ENCODE measurements at places on chromosomes 13 and 19.

- DNase-seq, result no peak
Measured at GRCh38 chr13:99225078-99225477, 24.4 kb downstream of the UBAC2 start.

- no peak for DNase-seq
Measured at GRCh38 chr13:34066344-34066743, 248.4 kb downstream of the RFC3 start.

DNA sequence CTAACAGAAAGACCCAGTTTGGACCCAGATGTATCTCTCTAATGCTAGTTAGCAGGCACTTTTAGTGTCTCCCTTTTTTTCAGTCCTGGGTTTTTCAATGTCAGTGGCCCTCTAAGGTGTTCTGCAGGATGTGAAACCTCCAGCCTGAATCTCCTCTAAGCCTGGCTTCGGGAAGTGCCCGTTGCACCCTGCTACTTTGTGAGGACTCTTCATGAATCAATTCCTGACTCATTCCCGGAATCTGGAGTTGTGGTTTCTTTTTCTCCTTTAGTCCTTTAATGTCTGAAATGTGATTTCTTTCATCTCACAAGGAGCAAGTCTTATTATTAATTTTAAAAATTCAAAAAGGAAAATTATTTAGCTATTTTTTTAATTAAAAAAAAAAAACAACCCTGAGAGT is 116.0 kb downstream of the ZNF536 start:
- no peak for DNase-seq

DNA sequence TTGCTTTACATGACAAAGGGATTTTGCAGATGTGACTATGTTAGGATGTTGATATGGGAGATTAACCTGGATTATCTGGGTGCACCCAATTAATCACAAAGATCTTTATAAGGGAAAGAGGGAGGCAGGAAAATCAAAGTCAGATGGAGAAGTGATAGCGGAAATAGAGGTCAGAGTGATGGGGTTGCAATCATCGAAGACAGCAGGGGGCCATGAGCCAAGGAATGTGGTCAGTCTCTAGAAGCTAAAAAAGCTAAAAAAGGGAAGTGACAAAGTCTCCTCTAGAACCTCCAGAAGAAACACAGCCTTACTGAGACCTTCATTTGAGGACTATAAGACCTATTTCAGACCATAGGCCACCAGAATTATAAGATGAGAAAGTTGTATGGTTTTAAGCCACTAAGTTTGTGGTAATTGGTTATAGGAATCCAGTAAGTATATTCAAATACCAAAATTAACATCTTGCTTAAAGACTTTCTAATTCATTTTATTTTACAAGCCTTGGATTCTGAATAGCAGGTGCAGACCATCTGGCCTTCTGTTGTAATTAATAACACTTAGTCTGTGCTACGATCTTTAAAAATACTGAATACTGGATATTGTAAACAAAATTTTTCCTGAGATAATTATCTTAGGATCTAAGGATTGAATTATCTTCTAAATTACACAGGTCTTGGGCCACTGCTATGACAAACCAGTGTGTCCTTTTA is 493.4 kb upstream of the PCDH20 start:
- DNase-seq, result no peak

- no peak for DNase-seq
Measured at GRCh38 chr13:40343550-40344269, 322.7 kb downstream of the FOXO1 start.

DNA sequence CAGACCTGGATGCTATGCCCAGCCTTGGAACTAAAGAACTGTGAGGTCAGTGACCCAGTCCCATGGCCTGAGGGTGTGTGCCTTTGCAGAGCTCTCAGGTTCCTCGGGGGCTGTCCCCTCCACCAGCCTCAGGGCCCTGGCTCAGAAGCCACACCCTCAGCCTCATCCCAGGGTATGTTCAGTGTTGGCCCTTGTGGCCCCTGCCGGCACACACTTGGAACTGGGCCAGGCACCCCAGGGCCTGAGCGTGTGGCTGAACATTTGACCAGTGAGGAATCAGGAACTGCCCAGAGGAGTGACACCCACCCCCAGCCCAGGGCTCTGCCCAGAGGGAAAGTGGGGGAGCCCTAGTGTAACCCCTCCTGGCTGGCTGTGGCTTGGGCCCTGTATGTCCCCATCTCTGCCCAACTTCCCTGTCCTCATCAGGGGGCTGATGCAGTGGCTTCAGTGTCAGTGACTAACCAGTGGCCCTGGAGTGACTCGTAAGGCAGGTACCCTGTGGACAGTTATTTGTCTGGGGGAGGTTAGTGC is 10.0 kb downstream of the NKPD1 start:
- no peak for DNase-seq

DNA sequence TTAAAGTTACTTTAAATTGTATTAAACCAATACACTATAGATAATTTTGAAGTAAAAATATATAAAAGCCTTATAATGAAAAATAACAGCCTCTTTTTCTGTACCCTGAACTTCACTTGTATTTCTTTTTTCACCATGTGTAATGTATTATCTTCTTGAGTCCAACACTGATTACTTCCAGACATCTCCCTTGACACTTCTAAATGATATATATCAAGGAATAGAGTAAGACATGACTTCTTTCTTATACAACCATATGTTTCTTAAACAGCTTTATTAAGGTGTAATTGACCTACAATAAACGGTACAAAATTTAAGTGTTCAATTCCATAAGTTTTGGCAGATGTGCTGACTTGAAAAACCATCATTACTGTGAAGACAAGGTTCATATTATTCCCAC is 531.9 kb downstream of the OLFM4 start:
- no peak for DNase-seq

DNA sequence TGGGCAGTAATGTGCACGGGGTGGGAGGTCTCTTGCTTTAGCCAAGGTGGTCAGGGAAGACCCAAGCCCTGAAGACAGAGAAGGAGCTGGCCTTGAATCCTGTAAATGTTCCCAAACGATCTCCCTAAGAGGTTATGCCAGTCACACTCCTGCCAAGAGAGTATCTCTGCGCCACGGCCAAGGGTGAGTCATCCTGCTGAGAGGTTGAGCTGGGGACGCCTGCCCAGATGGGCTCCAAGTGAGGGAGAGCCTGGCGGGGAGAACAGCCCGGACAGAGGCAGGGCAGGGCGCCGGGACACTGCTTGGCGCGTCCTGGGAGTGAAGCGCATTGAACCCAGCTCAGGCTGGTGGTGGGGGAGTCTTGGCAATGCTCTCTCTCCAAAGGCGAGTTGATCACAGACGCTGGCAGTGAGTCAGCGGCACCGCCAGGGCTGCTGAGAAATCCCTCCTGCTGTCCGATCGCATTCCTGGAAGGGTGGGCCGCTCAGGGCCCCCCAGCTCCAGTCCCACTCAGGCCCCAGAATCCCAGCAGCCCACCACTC is 16.4 kb downstream of the SULT2B1 start:
- peak; percentile 87 for DNase-seq

DNA sequence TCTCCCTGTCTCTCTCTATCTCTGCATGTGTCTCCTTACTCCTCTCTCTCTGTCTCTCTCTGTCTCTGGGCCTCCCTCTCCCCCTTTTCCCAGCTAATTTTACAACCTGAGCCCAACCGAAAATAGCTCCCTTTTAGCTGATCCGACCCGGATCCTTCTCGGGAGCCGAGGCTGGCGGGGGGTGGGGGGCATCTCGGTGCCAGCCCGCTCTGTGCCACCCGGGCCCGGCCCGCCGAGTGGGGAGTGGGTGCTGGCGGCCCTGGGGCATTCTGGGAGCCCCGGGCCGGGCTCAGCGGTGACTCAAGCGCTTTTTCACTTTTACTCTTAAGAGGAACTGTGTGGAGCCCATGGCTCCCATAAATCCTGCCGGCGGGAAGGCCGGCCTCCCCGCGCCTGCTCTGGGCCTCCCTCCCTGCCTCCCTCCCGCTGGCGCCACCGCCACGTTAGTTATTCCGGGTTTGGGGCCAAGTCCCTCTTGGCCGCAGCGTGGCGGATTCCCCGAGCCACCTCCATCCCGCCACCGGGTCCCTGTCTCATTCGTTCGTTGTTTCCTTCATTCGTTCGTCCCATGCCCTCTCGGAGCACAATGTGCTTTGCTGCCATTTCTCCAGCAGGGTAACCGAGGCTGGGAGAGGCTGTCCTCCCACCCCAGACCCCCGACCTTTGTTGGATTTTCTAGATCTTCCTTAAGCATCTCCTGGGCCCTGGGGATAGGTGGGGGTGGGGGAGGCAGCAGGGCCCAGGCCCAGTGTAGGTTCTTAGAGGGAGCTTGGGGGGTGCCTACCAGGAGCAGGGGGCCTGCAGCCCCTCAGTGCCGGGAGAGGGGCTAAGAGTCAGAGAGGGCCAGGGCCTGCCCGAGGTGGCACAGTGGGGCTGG is 3.2 kb downstream of the NFIC start:
- DNase-seq, result no peak

- DNase-seq, result no peak
Measured at GRCh38 chr13:37429976-37430375, 168.6 kb downstream of the POSTN start.

DNA sequence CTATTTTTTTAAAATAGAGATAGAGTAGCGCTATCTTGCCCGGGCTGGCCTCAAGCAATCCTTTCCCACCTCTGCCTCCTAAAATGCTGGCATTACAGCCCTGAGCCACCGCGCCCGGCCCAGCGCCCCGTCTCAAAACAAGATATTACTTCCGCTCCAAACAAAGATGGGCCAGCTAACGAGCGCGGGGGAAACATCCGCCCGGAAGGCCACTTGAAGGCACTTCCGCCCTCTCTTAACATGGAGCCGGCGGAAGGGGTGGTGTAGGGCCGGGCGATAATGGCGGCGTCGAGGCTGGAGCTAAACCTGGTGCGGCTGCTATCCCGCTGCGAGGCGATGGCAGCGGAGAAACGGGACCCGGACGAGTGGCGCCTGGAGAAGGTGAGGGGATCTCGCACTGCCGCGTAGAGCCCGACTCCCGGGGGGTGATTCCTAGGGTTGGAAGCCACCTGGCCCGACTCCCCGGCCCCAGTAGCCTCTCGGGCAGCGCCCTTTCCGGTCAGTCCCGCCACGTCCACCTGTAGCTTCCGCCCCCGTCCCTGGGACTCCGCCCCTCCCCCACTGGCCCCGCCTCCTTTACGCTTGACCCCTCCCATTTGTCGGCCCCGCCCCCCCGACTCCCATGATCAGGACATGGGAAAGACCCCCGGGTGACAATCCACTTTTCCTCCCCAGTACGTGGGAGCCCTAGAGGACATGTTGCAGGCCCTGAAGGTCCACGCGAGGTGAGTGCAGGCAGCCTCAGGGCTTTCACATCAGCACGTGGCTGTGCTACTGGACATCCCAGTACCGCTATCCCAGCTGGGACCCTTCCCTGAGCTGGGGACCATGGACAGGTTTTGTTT is at the start of gene USE1:
Gene USE1 (plus strand): TSS at position 231 of the 845 bp plus-strand sequence. CDS start 49 bp downstream, at position 280.
- peak; percentile 90 for DNase-seq

- DNase-seq, result peak; percentile 72
Measured at GRCh38 chr13:97344265-97345175, 89.4 kb upstream of the RAP2A start.

DNA sequence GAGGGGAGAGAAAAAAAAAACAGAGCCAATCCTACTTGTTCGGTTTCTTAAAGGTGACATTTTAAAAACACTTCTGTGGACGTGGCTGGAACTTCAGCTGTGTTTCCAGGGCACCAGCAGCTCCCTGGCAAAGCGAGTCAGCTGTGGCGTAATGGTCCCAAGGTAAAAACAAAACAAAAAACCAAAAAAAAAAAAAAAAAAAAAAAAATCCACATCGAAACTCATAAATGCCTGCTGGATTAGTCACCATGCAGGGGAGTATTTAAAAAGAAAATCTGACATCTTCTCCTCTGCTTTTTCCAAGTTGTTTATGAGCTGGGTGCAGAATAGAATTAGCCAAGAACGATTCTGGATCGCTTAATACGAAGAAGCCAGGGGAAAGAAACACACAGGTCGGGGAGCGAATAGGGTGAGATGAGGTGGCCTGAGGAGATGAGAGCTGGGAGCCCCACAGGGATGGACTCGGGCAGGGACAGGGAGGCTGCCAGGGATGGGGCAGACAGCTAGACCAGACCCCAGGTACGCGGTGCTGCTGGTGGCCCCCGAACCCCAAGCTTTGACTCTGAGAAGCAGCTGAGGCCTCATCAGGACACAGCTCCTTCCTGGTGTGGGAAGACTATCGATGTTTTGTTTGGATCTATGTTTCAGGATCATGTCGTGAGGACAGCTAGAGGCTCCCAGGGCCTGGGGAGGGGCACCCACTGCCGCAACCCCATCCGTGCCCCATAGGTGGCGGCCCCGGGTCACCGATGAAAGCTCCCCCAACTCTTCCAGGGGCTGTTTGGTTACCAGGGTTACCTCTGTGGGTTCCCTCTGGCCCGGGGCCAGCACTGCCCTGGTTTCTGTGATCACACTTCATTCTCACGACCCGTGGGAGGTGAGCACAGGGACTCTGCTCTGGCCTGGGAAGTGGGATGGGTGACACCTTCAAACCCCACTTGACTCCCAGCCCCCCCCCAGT is 3.1 kb upstream of the CTXN1 start:
- peak; percentile 81 for DNase-seq

- DNase-seq, result no peak
Measured at GRCh38 chr13:113144255-113144629, 14.2 kb upstream of the PROZ start.

GRCh38 chr13:68675209-68675608 is 1432.4 kb upstream of the ATXN8OS start:
- DNase-seq, result no peak

- DNase-seq, result no peak
Measured at GRCh38 chr19:32497391-32497790, 83.6 kb upstream of the PDCD5 start.

- no peak for DNase-seq
Measured at GRCh38 chr19:33306191-33306590, 3.9 kb upstream of the CEBPA start.

DNA sequence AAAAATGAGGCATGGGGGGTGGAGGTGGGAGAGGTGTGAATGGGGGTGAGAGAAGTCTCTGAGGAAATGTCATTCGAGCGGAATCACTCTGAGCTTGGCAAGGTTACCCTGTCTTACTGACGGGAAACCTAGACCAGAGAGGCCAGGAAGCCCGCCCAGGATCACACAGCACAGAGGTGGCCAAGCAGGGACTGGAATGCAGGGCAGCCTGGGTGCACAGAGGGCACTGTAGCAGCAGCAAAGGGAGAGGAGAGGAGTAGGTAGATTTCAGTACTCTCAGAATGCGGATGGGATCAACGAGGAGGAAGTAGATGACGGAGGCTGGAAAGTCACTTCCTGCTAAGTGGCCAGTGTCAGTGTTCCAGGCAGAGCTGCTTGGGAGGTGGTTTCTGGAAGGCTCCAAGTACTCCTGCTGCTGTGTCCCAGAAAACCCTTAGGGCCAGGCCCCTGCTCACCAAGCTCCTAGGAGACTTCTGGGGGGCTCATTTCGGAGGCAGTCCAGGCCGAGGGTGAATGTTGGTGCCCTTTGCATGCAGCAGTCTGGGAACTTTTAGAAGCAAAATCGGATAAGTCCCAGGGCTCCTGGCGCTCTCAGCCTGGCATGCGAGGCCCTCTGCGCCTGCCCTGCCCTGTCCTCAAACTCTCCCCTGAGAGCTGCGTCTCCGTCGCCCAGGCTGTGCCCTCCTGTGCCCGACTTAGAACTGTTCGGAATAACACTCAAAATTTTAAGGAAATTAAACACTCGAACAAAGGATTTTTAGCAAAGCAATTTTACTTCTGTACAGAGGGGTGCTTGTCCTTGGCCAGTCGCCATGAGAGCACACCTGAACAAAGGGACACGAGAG is 33.5 kb downstream of the DNM2 start:
- DNase-seq, result no peak
